ENCODE measurements at places on chromosomes 6 and 20.

DNA sequence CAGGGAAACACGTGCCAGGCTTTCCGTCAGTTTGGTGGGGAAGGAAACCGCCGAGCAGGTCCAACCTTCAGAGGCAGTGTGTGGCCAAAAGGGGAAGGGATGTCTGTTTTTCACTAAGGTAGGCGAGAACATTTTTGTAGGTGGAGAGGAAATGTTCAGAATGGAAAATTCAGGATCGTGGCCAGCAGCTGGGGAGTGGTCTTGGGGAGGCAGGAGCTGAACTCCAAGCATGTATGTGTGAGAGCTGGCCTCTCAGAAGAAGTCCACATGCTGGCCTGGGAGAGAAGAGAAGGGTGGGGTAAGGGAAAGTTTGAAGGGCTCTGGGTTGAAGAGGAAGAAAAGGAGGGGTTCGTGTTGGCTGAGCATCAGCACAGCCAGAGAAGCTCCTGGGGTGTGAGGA, 74.9 kb downstream of the SYNDIG1 start:
- DNase-seq: no peak

- DNase-seq: no peak
These were observed 81.8 kb downstream of the JAG1 start for GRCh38 chr20:10591946-10592521.

GRCh38 chr6:167735951-167736288, 90.8 kb upstream of the AFDN start:
- no peak for DNase-seq

DNA sequence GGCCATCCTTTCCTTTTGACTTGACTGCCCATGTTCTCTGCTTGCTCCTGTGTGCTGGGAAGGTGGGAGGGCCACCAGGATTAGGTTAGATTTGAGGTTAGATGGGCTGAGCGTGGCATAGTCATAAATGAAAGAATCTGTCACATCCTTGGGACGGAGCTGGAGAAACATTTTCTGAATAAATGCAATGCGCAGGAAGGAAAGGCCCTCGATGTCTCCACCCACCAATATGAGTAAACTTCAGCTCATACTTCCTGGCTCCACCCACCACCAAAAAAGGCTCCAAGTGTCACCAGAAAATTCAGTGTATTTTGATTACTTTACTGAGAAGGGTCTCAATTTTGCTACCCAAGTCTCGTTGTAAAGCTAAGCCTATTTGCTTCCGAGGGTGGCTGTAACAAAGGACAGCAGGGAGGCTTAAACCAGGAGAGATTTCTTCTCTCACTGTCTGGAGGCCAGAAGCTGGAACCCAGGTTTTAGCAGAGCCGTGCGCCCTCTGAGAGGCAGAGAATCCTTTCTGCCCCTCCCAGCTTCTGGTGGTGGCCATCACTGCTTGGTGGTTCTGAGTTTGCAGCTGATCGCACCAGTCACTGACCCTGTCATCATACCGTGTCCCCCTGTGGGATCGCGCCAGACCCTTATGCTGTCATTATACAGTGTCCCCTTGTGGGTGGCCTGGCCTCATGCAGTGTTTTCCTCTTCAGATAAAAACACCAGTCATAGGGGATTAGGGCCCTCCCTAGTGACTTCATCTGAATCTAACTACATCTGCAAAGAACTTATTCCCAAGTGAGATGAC, 137.8 kb downstream of the TTLL2 start:
- DNase-seq: no peak

- DNase-seq: no peak
These were observed 161.1 kb upstream of the AKAP12 start for GRCh38 chr6:151078655-151079054.

DNA sequence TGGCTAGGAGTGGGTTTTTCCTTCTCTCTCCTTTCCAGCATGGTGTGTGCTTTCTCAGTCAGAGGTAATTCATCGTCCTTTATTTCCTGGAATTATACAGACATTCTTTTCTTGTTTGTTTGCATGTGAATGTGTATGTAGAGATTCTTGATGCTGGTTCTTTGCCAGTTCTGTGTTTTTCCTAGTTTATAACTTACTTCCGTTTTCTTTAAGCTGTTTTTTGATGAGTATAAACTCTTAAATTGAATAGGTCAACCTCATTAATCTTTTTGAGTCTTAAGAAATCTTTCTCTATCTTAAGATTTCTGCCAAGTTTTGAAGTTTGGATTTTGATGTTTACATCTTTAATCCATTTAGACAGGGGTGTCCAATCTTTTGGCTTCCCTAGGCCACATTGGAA, 38.7 kb downstream of the IGF2R start:
- DNase-seq: no peak

GRCh38 chr6:101232961-101233360, 160.5 kb upstream of the GRIK2 start:
- DNase-seq: no peak
